ENCODE measurements at places on chromosomes 11 and 22.

DNA sequence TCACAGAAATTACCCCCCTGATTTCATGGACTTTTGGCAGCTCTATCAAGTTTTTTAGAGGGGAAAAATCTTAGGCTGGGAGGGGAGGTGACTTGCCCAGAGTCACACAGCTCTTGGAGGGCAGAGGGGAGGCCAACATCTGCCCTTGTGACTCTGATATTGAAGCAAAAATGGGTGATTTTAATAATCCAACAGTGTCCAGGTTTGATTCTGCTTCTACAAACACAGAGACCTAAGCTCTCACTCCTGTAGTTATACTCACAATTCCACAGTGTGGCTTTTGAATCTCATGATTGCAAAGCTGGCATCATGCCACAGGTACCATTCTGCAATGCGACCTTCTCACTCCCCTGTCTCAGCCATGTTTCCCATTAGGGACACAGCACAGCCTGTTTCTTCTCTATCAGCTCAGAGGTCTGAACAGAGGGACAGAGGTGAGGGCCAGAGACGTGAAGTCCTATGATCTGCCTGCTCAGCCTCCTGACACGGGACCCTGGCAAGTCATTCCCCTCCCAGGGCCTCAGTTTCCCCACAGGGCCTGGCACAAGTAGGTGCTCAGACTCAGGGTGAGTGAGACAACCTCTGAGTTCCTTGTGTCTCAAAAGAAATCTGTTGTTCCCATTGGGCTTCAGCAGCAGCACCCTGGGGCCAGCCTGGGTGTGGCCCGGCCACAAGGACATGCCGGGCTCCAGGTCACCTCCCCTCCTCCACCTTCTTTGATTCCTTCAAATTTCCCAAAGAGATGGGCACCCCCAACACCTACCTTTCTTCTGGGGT is 766 bp downstream of the APOL2 start:
- DNase-seq = no peak

DNA sequence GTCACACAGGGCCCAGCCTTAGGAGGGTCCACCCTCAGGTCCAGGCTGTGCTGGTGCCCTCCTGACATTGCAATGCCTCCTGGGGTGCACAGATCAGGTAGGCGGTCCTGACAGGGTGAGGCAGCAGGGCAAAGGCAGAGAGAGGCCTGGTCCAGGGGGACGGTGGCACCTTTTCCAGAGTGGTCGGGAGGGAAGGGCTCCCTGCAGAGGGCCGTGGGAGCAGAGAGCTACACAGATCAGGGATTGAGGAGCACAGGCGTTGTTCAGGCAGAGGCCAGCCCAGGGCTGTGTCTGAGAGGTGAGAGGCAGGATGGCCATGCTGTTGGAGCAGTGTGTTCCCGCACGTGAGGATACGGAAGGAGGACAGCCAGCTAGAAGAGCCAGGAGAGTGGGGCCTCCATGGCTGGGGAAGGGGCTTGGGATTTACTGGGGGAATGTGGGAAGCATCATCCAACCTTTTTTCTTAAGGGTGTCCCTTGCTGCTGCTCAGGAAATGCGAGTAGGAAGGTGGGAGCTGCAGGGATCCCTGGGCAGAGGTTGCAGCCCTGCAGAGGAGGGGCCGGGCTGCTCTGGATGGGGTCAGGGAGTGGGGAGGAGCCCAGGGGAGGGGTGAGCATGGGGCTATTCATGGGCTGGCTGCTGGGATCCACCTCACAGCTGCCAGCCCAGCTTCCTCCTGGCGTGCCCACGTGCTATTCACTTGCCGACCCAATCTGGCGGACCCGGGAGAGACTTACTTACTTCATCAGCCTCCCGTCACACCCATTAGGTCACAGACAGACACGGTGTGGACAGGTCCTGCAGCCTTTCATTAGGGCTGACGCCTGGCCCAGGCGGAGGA is 1516.4 kb downstream of the TBC1D22A start:
- DNase-seq = no peak

GRCh38 chr11:113574586-113574985 is 99.4 kb upstream of the DRD2 start:
- no peak for DNase-seq

DNA sequence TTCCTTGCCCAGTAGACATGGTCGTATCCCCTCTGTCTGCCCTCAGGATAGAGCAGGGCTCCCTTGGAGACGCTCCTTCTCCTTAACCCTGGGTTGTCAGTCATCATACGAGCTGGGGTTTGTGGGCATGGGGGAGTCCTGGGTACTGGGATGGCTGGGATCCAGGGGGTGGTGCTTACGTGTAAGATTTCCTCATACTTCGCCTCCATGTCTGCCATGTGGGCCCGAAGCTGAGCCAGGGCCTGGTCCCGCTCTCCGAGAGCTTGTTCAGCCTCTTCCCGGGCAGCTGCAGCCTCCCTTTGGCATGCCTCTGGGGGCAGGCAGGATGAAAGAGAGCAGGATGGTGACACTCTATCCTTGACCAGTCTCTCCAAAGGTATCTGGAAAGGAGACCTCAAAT is 5.3 kb downstream of the NHERF4 start:
- DNase-seq = no peak

GRCh38 chr11:130411223-130411622 is 17.2 kb downstream of the ADAMTS8 start:
- DNase-seq = no peak

DNA sequence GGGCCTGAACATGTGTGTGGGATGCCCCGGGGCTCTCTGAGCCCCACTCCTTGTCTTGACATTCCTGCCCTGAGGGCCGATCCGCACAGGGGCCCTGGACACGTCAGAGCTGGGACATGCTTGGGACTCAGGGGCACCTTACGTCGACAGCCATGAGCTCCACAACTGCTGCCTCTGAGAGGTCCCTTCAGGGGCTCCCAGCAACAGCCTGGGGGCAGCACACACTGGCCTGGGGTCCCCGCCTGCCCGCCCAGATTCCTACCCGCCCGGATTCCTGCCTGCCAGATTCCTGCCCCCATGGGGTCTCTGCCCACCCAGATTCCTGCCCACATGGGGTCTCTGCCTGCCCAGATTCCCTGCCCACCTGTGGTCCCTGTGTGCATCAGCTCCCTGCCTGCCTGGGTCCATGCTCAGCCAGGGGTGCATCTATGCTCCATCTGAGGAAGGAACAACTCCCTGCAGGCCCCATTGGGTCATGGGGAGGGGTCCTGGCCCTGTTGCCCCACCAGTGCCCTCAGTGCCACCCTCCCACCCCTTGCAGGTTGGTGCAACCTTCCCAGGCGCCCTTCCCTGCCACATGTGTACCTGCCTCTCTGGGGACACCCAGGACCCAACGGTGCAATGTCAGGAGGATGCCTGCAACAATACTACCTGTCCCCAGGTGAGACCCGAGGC is 35.7 kb downstream of the MUC5B start:
- DNase-seq = no peak

Measured in stimulated activated naive CD8-positive, alpha-beta T cell treated with anti-CD3 and anti-CD28 coated beads, Interleukin-15, amount 100 ng/mL, for 72 hours (primary cell).